Activated naive CD8-positive, alpha-beta T cell treated with anti-CD3 and anti-CD28 coated beads for 36 hours (primary cell): ENCODE measurements at places on chromosomes 16 and 17. TPM values are rescaled to one million over a fixed set of nuclear protein-coding genes. Genes with fewer than 3 reads are reported as not detected.

GRCh38 chr17:75839942-75840798, 4.0 kb downstream of the UNC13D start:
- no peaks in the 10 kb centered on the region for H3K27me3 ChIP-seq
- H3K36me3 ChIP-seq, result peaks cover 9% of the 10 kb centered on the region
- H3K27ac ChIP-seq, result no peak overlapping the region
- no peak overlapping the region for H3K4me3 ChIP-seq
- DNase-seq, result no peak

The AANAT gene
- total RNA-seq, result 0.36 TPM

The KCNH4 gene
- total RNA-seq, result 0.39 TPM

The GP1BA gene
- not detected for total RNA-seq

The C16orf92 gene
- not detected for total RNA-seq
